ENCODE measurements at places on chromosomes 3 and 15.

DNA sequence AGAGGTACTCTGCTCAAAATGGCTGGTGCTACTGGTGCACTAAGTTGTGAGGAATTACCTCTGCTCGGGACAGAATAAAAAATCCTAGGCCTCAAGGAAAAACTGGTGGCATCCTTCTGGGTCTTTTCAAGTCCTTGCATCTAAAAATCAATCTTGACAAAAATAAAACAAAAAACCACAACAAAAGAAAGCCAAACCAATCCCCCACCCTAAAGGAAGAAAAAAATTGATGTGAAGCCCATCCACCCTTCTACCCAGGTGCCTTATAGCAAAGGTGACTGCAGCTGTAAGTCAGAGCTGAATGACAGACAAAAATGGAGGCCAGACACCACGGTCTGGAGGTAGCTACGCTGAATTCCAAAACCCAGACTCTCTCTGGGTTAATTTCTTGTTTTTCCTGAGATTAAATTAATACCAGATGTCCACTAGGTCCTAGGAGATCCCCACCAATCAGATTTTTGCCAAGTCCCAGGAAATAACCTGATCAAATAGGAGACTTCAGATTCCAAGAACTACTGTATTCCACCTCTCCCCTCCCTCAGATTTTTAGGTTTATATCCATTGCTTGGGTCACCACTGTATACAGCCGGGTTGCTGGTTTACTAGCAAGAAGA lies 33.5 kb downstream of the ABCC5 start:
- DNase-seq, result no peak

GRCh38 chr15:39581793-39582285 lies 960 bp downstream of the THBS1 start:
- DNase-seq, result peak; percentile 42

- no peak for DNase-seq
Measured at GRCh38 chr3:186825872-186826409, 16.6 kb upstream of the ADIPOQ start.

- no peak for DNase-seq
Measured at GRCh38 chr3:187228740-187229139, 31.5 kb downstream of the RTP1 start.
